ENCODE measurements at places on chromosomes 5 and 9.

- no peak for DNase-seq
These were observed 2403.7 kb upstream of the C9orf72 start for GRCh38 chr9:29976981-29977380.

DNA sequence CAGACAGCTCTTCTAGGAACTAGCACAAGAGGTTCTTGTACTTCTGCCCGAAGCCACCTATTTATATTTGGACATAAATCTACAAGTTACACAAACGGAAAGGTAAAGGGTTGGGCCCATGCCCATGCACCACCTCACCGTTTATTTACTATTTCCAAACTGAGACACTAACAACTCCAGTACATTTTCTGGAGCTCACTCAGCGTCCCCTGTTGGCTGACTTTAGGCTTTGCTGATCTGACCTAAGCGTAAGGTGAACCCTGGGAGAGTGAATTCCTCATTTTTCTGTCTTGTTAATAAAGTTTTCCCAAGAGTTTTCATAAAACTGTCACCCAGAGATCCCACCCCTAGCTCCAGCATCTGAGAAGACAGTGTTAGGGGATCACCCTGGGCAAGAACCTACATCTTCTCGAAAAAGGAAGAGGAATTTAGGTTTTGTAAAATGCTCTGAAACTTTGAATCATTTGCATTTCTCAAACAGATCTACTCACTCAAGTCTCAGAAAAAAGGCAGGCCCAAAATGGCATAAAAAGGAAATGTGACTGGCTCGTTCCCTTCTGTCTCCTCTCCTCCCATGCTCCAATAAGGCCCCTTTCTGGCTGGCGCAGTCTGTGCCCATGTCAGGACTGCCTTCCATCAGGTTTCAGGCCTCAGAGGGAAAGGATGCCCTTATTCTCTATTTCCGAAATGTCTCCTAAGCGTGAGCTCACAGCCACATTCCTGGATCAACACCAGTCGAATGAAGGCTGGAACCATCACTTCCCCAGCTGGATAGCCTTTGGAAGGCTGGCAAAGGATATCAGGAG lies 201.3 kb downstream of the FANCC start:
- no peak for DNase-seq

GRCh38 chr9:86703346-86703745 lies 244.0 kb downstream of the GAS1 start:
- DNase-seq, result no peak

DNA sequence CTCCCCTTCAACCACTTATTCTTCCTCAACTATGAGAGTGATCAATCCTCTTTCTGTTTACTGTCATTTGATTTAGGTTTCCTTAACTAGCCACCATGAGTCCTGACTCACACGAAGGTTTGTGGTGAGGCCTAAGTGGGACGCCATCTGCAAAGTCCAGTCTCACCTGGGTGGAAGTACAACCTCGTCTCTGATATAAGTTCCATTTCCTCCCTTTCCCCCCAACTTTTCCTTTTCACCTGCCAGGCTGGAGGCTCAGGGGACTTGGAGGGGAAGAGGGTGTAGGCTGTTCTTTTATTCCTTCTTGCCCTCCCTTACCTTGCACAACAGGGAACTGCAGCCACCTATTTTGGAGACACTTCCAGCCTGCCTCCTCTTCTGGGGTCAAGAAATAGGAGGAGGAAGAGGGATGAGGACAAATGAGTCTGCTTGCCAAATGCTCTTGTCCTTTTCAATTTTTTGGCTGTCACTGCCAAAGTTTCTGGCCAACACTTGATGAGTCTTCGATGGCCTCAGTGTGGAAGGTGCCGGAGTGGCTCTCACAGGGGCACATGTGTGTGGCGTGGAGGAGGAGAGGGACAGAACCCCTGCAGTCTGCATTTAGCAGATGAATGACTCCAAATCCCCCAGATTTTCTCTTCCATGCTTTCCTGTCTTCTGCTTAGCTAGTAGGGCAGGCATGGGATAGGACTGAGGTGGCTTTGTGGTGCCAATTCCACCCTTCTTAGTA lies 249.6 kb downstream of the NSG2 start:
- no peak for DNase-seq

GRCh38 chr9:118829334-118829733 lies 539.9 kb downstream of the BRINP1 start:
- DNase-seq, result no peak

DNA sequence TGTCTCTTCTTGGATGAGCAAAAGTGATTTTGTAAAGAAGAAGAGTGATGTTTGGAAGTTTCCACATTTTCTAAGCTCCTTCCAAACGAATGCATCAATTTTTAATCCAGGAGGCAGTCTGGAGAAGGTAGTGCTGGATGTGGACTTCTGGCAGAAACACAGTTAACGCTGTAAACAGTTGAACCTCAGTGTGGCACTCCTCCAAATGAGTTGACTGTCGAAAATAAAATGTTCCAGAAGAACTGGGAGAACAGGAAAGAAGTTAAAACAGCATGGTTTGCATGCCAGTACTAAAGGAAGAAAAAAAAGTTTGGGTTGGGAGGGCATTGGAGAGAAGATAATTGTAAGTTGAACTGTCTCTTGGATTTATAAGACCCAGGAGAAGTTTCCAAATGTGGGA lies 6.5 kb downstream of the ZNF462 start:
- no peak for DNase-seq

GRCh38 chr9:14993901-14994554 lies 83.8 kb upstream of the FREM1 start:
- DNase-seq, result no peak

DNA sequence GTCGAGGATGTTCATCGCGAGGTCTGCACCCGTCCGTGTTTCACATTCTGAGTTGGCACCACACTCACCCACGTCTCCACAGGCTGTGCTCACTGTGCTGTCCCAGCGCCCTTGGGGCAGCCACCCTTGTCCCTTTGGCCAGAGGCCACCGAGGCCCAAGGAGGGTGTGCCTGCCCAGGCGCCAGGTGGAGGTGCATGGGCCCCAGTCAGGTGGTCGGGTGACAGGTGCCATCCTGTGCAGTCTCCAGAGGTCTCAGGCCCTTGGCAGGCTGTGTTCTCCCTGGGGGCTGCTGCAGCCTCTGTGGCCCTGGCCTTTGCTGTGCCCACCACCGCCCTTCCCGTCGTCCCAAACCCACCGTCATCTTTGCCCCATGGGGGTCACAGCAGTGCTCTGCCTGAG lies 12.4 kb downstream of the MAN1B1 start:
- DNase-seq, result no peak

DNA sequence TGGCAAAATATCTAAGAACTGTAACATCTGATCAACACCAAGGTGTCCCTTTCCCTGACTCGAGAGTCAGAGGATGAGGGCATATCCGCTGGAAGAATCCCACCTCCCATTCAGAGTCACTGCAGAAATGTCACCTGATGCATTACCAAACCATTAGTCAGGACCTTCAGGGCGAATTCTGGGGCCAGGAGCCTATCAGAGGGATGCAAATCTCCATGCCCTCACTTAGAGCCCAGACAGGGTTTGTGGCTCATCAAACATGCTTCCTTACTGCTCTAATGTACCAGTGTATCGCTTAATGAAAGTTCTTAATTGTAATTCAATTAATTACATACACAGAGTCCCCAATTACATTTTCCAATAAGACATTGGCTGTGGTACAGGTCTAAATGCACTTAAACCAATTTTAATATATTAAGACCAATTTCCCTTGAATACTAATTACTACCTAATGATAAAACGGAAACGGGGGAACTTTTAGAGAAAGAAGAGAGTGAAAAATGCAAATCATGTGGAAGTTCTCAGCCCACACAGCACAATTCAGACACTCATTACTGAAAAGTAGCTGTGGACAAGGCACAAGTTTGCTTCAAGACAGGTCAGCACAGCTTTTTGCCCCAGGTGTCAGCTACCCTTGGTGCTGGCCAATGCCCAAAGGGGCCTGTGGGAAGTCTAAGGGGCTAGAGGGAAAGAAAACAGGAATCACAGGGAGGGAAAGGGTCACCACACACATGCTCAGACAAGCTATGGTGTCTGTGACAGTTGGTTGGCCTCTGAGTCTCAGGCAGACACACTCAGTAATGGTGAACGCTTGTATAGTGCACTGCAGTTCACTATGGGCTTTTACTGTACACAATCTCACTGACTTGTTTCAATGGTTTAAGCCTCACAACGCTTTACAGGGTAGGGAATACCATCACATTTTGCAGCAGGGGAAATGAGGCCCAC lies 211.6 kb downstream of the MAPKAP1 start:
- DNase-seq, result no peak

- DNase-seq, result no peak
These were observed 15.9 kb downstream of the ADAMTSL1 start for GRCh38 chr9:18489861-18490260.

- no peak for DNase-seq
These were observed 45.3 kb downstream of the PAM start for GRCh38 chr5:102800427-102800826.

DNA sequence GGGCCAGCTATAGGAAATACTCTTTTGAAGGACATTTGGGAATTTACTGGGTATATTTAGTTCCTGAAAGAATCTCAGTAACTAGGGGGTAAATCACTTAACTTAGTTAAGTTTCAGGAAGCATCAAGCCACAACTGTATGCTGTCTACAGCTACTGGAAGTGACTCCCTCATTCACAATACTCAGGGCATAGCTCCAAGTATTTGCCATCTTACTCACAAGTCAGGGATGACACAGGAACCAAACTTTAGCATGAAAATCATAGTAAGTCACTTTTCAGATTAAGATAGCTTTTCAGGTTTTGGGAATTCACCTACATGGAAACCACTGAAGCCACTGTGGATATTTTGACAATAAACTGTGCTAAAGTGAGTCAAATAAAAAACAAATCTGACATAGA lies 242.4 kb upstream of the ATP10B start:
- no peak for DNase-seq

DNA sequence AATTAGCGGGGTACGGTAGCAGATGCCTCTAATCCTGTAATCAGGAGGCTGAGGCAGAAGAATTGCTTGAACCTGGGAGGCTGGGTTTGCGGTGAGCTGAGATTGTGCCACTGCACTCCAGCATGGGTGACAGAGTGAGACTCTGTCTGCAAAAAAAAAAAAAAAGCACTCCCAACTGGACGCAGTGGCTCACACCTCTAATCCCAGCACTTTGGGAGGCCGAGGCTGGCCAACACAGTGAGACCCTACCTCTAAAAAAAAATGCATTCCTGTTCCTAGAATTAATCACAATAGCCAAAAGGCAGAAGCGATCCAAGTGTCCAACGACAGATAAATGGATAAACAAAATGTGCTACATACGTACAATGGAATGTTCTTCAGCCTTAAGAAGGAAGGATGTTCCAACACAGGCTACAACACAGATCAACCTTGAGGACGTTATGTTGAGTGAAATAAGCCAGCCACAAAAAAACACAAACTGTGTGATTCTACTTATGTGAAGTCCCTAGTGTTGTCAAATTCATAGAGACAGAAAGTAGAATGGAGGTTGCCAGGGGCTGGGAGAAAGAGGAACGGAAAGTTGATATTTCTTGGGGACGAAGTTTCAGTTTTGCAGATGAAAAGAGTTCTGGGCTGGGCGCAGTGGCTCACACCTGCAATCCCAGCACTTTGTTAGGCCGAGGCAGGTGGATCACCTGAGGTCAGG lies 13.8 kb downstream of the FAM78A start:
- no peak for DNase-seq

DNA sequence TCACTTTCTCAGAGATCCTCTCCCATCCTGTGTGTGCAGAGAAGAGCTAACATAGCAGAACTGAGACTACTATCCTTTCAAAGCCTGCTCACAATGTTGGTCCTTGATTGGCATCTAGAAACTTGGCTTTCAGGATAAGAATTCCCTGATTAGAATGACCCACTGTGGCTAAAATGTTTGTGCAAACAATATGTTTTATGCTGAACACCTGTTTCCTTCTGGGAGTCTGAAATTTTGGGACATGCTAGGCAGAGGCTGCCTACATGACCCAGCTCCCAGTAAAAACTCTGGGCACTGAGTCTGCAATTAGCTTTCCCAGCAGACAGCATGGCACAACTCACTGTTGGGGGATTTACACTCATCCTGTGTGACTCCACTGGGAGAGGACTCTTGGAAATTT lies 78.9 kb downstream of the CFAP95 start:
- no peak for DNase-seq

DNA sequence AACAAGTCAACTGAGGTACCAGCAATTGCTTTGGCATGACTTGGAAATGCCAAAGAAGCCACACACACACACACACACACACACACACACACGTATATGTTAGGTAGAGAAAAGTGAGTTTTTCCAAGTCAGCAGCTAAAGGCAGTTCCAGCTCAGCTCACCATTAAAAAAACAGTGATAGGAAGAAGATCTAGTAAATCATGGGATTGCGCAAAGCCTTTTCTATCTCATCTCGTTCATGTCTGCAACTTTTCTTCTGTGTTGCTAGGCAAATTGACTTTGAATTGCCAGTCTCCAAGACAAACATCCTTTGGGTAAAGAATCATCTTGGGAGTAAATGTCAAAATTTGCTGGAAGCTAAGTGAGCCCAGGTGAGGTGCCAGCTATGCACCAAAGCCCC lies 500.1 kb downstream of the ENC1 start:
- DNase-seq, result no peak

DNA sequence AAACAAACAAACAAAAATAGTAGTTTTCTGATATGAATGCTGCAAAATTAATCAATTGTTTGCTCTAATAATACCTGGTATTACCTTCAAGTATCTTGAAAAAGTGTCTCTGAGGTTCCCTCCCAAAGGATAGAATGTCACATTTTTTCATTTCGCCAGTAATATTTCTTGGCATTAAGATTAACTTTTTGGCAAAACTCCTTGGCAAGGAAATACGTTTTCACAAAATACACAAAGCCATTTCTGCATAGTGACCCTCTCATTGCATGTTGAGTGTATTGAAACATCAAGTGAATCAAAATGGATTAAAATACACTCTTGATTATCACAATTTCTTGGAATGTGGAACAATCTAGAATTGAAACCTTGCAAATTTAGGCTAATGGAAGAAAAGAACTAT lies 230.5 kb downstream of the ATPSCKMT start:
- no peak for DNase-seq

GRCh38 chr9:93225892-93226291 lies 42.0 kb downstream of the WNK2 start:
- DNase-seq, result no peak

DNA sequence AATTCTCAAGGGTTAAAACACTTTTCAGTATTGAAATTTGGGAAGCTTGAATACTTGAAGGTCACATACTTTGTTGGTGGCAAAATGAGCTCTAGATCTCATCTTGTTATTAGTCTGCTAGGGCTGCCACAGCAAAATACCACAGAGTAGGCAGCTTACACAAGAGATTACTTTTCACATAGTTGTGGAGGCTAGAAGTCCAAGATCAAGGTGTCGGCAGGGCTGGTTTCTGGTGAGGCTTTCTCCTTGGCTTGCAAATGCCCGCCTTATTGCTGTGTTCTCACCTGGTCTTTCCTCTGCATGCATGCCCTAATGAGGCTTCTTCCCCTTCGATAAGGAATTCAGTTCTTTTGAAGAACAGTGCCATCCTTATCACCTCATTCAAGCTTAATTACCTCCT lies 270.8 kb upstream of the ANKRD55 start:
- DNase-seq, result no peak

DNA sequence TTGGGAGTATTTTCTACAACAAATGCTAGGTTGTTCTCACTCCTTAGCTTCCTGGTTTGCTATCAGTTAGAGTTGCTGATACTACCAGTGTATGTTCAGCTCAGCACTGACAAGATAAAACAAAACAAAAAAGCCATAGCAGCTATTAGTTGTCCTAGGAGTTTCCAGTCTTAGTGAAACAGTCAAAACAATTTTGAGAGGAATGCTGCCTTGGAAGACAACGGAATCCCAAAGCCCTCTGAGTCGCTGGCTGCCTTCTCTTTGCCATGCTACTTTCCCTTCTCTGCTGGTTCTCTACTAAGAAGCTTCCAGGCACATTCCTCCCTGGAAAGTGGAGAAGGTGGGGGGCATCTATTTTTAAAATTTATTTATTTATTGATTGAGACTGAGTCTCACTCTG lies 5.4 kb upstream of the CREBRF start:
- no peak for DNase-seq

GRCh38 chr5:1139331-1140170 lies 27.7 kb upstream of the SLC12A7 start:
- no peak for DNase-seq
